IgD-negative memory B cell (primary cell): ENCODE measurements at places on chromosomes 7 and 10. TPM values are rescaled to one million over a fixed set of nuclear protein-coding genes. Genes with fewer than 3 reads are reported as not detected.

IGFBP1 gene
- not detected for polyA plus RNA-seq

HMX3 gene
- not detected for polyA plus RNA-seq

EBLN1 gene
- polyA plus RNA-seq: not detected

MYH16 gene
- not detected for polyA plus RNA-seq

BEND7 gene
- polyA plus RNA-seq: not detected

PON3 gene
- polyA plus RNA-seq: not detected

GPR26 gene
- not detected for polyA plus RNA-seq

POLR3A gene
- polyA plus RNA-seq: 6.5 TPM
